ENCODE measurements at places on chromosomes 16 and 17.

DNA sequence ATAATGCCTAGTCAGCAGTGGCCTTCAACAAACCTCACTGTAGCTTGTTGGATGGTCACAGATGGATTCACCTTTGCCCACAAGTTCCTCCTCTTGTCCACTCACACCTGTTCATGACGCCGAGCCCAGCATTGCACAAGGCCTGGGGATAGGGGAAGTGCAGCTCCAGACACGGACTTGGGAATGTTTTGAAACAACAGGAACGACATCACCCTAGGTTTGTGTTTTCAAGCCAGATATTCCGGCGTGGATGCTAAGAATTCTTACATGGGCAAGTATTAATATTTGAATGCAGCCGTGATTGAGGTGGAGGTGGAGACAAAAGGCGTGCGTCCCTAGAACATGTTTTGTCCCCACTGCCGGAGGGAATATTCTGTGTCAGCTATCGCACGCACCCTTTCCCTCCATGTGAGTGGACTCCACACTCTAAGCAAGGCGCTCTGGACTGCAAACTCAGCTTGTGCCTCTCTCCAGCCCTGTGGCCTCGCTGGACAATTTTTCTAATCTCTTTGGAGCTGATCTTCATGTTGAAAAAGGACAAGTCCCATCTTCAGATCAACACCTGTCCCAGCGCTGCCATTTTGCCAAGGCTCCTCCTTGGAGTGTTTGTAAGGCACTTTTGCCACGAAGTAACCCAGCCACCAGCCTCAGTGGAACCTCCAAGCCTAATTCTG lies 2.0 kb upstream of the BANP start:
- DNase-seq = no peak

DNA sequence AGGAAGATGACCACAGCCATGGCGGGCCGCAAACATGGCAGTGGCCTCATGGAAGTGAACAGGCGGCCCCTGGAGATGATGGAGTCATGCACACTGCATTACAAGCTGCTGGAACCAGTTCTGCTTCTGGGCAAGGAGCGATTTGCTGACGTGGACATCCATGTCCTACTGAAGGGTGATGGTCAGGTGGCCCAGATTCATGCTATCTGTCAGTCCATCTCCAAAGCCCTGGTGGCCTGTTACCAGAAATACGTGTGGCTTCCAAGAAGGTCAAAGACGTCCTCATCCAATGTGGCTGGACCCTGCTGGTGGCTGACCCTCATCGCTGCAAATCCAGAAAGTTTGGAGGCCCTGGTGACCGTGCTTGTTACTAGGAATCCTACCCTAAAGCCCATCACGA lies 13.4 kb upstream of the WSB1 start:
- DNase-seq = no peak

GRCh38 chr17:41967141-41967920 lies 736 bp downstream of the CNP start:
- no peak for DNase-seq

DNA sequence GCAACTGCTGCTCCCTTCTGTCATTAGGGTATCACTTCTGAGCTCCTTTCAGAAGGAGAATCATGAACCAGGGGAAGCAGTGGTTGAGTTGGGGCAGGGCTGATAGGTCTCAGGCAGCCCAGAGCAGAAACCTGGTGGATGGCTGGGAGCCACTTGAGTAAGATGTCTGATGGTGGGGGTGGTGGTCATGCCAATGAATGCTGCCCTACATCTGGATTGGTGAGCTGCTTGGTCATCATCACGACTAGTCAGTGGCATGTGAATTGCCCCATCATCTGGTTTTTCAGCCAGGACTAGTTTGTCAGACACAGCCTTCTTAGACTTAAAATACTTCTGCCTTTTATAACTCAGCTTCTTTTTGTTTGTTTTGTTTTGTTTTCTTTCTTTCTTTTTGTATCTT lies 2.6 kb downstream of the GID4 start:
- no peak for DNase-seq

- no peak for DNase-seq
These were observed 22.8 kb downstream of the TMEM204 start for GRCh38 chr16:1556254-1556653.

- no peak for DNase-seq
These were observed 110.2 kb downstream of the C16orf78 start for GRCh38 chr16:49483651-49484450.

- DNase-seq = no peak
These were observed 7.8 kb upstream of the IRF8 start for GRCh38 chr16:85891033-85891775.
